Sigmoid colon (tissue), 7 donors: ENCODE measurements at places on chromosomes 12 and 14.

DNA sequence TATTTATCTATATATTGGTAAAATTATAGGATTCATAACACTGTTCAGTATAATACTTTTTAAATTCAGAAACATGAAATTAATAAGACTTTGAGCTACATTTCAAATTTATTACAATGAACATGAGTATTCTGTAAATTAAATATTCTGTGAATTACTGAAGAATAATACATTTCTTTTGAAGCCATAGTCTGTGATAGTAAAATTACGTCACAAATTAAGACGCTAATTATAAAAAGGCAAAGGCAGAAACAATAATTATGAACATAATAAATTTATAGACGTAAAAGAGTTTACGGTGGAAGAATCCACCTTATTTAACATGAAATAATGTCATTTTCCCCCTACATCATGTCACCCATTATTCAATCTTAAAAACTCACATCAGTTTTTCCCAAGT, 118.9 kb downstream of the NOVA1 start:
- no peak for DNase-seq

- DNase-seq, result no peak
Measured at GRCh38 chr12:95870897-95871296, 12.1 kb downstream of the SNRPF start.

- DNase-seq, result peak; percentile 85
Measured at GRCh38 chr14:73743431-73743931, 29.3 kb upstream of the PNMA1 start.

GRCh38 chr12:32155041-32155440, 48.4 kb downstream of the BICD1 start:
- DNase-seq, result no peak

DNA sequence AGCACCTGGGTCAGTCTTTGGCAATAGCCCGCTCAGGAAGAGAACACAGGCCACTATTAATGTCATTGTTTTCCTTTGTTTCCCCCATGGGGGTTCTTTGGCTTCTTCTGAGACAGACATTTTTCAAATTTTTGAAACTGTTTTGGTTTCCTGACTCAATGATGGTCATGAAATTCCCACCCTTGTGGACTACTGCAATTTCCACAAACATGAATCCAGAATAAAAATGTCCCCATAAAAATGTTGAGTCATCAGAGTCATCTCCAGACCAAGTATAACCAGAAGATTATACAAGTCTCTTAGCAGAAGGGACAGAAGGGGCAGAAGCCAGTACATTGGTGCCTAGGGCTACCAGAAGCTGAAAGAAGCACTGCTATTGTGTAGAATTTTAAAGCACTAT, 29.1 kb downstream of the SLCO1A2 start:
- DNase-seq, result no peak
